Activated effector memory CD4-positive, alpha-beta T cell treated with Interleukin-2 at 50 U/mL for 16 hours (primary cell): ENCODE measurements at places on chromosomes 3 and 15.

DNA sequence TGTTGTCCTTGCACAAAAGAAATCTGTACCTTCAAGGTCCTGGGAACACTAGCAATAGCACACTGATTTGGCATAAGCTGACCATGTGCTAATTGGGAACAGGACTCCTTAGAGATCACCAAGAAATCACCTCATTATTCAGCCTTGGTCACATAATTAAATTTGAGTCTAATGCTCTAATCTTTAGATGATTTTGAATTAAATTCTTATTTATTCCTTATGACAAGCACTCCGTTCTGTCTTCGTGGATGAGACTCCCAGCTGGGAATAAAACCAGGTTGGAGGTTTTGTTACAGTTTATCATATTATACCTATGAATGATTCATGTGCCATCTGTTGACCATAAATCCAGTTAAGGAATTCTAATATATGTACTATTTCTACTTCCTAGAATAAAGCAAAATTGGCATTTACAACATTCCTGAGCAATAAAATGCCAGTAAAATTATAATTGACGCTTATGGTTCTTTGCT lies 162.2 kb downstream of the MYRIP start:
- no peak for DNase-seq

DNA sequence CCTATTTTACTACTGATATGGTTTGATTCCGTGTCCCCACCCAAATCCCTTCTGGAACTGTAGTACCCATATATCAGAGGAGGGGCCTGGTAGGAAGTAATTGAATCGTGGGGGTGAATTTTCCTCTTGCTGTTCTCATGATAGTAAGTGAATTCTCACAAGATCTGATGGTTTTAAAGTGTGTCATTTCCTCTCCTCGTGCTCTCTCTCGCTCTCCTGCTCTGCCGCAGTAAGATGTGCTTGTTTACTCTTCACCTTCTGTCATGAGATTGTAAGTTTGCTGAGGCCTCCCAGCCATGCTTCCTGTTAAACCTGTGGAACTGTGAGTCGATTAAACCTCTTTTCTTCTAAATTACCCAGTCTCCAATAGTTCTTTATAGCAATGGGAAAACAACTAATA lies 81.2 kb upstream of the ZBTB20 start:
- DNase-seq: no peak

- DNase-seq: no peak
These were observed 20.2 kb upstream of the GCNT3 start for GRCh38 chr15:59591356-59591755.

- DNase-seq: no peak
These were observed 116.1 kb upstream of the KLHL25 start for GRCh38 chr15:85910834-85911233.
